ENCODE measurements at places on chromosomes 4 and X.

GRCh38 chr4:92399032-92399431 is 95.3 kb downstream of the GRID2 start:
- DNase-seq: no peak

DNA sequence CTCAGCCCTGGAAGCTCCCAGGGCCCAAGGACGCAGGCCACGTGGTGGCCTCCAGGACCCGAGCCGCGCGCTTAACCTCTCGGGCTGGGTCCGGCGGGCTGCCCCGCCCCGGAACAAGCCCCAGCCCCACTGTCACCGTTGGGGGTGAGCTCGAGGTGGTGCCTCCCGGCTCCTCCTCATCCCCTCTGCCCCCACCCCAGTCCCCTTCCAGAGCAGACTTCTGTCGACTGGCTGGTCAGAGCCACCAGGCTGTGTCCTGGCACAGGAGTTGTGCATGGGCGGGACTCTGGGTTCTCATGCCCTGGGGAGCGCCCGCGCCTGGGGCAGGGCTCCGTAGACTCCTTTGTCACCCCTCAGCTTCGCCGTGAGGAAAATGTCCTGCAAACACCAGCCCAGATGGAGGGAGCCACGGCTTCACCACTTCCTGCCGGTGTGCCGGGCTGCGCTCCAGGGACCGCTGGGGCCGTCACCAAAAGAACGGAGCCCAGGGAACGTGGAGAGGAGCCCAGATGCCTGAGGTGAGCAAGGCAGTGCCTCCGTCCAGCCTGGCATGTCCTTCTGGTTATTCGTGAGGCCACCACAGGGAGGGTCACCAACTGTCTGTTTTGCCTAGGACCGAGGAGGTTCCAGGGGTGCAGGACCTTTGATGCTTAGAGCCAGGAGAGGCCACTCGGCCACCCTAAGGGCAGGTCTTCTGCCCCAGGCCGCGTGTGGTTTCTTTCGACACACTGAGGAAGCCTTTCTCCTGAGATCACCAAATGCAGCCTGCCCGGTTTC is 7.1 kb upstream of the RGS12 start:
- DNase-seq: peak; percentile 24

DNA sequence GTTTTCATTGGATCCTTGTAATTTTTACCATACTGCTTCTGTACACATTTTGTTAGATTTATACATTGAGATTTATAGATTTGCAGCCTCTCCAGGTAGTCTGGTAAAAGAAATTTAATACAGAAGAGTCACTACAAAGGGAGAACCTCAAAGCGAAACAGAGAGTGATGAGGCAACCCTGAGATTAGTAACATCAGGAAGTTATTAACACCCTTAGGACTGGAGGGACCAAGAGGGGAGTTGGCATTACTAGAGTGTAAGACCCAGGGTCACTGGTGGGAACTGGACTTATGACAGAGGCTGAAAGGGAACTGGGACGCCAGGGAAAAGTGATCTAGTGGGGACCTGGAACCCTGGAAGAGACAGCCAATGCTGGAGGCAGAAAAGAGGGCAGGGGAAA is 20.6 kb upstream of the MAML3 start:
- DNase-seq: no peak

DNA sequence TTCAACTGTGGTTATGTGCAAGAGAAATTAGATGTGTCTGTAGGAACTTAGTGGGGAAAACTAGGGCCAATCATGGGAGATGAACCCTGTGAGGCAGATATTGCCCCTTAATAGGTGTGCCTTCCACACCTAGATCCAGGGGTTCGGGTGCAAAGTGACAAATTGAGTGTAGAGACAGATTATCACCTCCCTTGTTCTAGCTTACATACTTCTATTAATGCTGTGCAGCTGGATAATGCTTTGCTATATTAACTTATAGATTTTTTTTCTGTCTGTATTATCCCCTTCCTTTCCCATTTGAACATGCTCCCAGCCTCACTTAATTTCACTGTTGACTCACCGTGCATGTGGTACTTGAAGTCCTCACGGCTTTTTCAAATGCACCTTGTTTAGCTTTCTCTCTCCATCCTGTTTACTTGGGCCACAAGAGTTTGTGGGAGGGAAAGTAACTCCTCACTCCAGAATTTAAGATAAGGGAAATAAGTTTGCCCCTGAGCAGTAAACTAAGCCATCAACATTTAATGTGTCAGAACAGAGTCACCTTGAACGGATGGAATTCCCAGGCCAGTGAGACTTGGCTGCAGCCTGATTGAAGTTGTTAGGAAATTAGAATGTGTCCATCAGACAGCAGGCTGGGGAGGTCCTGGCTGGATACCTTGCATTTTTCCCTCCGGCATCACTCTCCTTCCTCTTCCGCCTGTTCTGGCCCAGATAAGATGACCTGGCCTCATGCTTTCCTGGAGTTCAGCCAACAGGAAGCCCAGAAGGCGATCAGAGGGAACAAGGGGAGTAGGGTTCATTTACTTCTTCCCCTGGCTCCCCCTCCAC is 478.4 kb downstream of the BCOR start:
- no peak for DNase-seq

- no peak for DNase-seq
Observed at GRCh38 chrX:43666311-43666912, 10.3 kb downstream of the MAOA start.

DNA sequence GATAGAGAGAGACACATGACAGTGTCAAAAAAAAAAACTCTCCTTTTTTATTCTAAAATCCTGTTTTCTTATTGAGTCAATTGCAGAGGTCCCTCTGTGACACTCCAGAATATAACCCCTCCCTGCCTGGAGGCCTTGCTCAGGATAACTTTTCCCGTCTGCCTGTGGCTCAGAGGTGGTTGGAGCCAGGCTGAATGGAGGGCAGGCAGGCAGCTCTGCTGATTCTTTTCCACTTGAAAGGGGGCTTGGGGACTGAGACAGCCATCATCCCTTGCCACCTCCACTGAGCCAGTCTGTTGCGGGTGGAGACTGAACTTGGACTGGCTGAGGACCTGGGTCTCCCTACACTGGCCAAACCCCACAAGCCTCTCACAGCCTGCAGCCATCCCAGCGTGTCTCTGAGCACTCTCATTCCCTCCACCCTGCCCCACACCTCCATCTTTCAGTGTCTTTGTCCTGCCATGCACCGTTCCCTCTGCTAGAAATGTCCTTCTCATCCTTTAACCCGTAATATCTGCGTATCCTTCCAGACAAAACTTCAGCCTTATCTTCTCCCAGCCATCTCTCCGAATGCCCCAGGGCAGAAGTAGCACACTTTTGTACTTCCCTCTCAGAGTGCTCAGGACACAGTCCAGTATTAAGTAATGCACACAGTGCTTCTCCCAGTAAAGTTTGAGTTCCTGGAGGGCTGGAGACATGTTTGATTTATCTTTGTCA is 139.9 kb downstream of the CHIC2 start:
- DNase-seq: no peak

- no peak for DNase-seq
Observed at GRCh38 chr4:144509088-144510015, 136.6 kb upstream of the HHIP start.

DNA sequence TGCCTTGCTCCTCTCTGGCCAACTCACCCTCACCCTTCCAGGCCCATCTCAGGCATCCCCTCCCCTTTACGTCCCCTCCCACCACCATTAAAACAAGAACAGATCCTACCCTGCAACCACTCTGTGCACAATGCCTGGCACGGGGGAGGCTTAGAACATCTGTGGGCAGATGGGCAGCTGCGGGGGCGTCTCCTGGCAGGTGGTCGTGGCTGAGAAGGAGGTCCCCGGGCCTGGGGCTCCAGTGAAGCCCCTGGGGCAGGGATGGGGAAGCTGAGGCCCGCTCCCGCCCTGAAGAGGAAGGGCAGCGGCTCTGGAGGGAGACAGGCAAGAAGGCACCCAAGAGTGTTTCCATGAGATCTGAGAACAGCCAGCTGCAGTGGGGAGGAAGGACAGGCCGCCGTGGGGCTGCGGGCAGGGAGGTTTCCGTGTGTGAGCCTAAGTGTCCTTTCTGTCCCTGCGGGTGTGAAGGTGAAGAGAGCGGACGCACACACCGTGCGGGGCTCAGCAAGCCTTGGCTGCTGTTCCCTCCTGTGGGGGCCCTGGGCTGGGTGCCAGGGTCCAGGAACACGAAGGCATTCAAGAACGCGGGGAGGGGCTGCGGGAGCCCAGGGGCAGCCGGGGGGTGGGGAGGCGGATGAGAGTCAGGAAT is 7.8 kb upstream of the TBC1D14 start:
- no peak for DNase-seq

GRCh38 chr4:168129046-168129772 is 36.9 kb downstream of the ANXA10 start:
- DNase-seq: no peak

DNA sequence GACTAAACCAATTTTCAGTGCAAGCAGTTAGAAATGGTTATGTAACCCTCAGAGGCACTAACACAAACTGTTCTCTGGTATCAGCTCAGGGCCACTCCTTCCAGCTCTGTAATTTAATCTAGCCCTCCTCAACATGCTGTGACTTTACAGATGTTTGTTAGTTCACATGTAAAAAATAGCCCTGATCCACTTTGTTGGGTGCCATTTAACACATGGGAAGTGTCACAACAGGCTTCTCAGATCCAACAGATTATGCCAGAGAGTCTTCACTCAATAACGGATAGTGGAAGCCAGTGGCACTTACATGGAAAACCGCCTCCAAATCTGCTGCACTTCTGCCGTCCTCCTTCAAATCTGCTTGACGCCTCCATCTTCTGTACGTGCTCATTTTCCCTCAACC is 51.6 kb downstream of the ATP8A1 start:
- no peak for DNase-seq

DNA sequence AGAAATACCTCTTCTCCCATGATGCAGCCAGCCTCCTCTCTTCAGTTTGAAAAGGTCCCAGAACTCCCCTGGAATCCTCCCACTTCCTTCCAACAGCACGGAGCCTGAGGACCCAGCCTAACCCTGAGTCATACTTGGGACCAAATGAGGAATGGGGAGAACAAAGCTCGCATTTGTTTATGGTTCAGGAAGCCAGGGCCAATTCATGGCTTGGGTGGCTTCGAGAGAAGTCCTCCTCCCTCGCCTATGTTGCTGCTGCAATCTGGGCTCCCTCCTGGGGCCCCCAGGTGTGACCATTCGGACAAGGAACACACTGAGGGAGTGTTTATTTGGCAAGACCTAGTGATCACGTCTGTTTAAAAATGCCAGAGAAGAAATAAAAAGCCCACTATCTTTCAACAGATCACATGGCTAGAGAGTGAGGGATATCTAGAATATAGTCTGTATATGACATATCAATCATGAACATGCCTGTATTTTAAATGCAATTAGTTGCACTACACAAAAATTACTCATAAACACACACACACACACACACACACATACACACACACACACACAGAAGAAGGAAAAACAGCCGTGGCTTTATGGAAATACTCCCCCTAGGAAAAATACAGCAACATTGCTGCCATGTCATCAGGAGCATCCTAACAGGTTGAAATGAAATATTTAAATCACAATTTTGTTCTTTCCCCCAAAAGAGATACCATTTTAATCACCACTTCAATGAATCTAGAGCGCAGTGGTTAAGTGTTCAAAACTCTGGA is 155.7 kb upstream of the MAP3K15 start:
- DNase-seq: peak; percentile 57

DNA sequence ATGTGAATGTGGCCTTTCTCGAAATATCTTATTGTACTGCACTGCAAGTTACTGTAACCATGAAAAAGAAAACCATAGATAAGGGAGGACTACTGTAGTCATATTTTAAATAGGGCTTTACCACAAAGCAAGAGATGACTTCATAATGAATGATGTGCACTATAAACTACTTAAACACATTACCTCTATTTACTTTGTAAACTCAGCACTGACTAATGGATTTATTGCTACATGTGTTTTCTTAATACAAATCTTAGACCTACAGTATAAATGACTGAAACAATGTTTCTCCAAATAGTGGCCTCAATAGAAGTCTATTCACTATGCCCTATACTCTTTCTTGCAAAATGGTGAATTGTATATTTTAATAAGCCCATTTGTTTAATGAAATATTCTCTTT is 61.1 kb downstream of the HDX start:
- no peak for DNase-seq

GRCh38 chr4:167581449-167581965 is 347.2 kb upstream of the SPOCK3 start:
- DNase-seq: no peak

- no peak for DNase-seq
Observed at GRCh38 chrX:55787063-55787462, 69.5 kb downstream of the RRAGB start.

- DNase-seq: no peak
Observed at GRCh38 chrX:69277369-69277990, 112.2 kb upstream of the PJA1 start.

DNA sequence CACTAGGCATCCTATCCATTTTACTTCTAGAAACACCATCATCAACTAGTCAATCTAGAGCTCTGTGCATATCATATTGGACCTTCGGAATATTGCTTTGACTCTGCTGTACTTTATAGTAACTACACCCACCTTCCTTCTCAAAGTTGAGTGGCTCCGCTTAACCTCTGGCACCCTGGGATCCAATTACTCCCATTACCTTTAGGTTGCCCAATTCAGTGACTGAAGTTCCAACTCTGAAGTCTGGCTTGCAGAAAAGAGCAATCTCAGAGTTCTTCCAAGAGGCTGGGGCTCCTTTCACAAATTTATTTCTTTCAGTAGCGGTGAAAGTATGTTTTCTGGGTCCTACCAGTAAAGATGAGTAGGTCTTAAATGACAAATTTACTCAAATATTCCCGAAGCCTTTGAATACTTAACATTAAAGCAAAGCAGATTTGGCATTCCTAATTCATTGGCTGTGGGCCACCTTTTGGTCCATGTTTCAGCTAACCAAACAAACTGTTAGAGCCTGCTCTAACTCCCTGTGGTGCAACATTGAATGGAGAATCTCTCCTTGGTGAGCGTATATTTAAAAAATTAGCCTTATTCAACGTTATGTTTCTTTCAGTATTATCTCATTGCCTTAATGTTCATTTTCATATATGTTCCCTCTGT is 1215.8 kb downstream of the RAPGEF2 start:
- no peak for DNase-seq

GRCh38 chr4:157824021-157824420 is 348.8 kb downstream of the GASK1B start:
- no peak for DNase-seq

DNA sequence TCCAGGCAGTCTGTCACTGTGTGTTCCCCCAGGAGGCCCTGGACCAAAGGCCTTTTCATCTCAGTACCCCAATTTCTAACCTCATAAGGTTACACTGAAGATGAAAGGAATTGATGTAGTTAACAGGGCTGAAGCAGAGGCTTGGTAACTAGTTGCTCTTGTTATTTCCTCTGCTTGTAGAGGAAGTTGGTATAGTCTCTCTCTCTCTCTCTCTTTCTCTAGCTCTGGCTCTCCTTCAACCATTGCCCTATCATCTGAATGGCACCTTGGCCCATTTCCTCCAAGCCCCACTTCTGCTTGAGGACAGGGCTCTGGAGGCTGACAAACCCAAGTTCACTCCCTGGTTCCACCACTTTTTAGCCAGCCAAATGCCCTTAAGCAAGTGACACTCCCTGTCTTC is 96.1 kb downstream of the MAMLD1 start:
- no peak for DNase-seq
